ENCODE measurements at places on chromosomes 4 and X. TPM values are rescaled to one million over a fixed set of nuclear protein-coding genes. Genes with fewer than 3 reads are reported as not detected.

The SPANXB1 gene
- total RNA-seq: not detected

The GPM6B gene
- total RNA-seq: 33.7 TPM

The STS gene
- total RNA-seq: 7.8 TPM

GRCh38 chr4:7516096-7516772 lies 81.5 kb upstream of the PSAPL1 start:
- H3K36me3 ChIP-seq: no peaks in the 10 kb centered on the region
- H3K4me1 ChIP-seq: no peaks in the 10 kb centered on the region
- no peak for DNase-seq
- no peak overlapping the region for H3K27ac ChIP-seq
- no peak overlapping the region for H3K4me3 ChIP-seq

GRCh38 chrX:18566748-18567147 lies 105.2 kb downstream of the RS1 start:
- no peak overlapping the region for H3K4me3 ChIP-seq
- no peak overlapping the region for H3K27ac ChIP-seq
- no peaks in the 10 kb centered on the region for H3K36me3 ChIP-seq
- DNase-seq: no peak
- no peaks in the 10 kb centered on the region for H3K4me1 ChIP-seq

GRCh38 chr4:175273995-175274753 lies 356.0 kb downstream of the ADAM29 start:
- no peaks in the 10 kb centered on the region for H3K27me3 ChIP-seq
- H3K36me3 ChIP-seq: no peaks in the 10 kb centered on the region
- DNase-seq: no peak
- H3K4me1 ChIP-seq: no peaks in the 10 kb centered on the region

DNA sequence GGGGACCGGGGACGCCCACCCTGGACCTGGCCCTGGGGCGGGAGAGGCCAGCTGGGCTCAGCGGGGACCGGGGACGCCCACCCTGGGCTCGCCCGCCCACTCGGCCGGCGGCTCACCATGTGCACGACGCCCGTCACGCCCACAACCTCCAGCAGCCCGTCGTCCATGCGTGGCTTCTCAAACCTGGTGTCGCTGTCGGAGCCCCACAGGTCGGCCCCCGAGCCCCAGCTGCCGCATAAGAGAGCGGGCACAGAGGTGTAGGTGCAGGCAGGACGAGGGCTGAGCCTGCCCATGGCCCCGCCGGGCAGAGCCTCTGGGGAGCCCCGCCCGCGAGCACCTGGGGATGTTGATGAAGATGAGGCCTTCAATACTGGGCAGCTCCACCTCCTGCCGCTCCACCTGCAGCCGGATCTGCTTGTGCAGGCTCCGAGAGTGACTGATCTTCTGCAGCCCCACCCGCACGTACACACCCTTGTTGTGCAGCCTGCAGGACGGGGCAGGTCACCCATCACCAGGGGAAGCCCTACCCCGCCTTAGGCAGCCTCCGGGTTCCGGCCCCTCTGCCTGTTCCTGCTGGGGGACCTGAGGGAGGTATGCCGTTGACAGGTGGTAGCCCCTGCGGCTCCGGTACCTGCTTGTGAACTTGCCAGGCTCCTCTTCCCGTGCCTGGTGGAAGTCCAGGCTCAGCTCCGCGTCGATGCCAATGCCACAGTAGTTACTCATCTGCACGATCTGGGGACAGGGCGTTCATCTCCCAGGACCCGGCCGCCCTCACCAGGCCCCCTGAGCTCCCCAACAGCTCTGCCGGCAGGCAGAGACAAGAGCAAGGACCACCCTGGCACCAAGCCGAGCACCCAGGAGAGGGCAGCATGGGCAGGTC lies 11.8 kb downstream of the DGKQ start:
- H3K4me1 ChIP-seq: no peaks in the 10 kb centered on the region
- no peak overlapping the region for H3K27ac ChIP-seq
- H3K36me3 ChIP-seq: peaks cover 21% of the 10 kb centered on the region
- H3K27me3 ChIP-seq: no peaks in the 10 kb centered on the region
- DNase-seq: no peak

GRCh38 chrX:74535086-74535407 lies 79.4 kb downstream of the RLIM start:
- no peaks in the 10 kb centered on the region for H3K4me1 ChIP-seq
- H3K4me3 ChIP-seq: peak overlapping the region; percentile 78
- H3K27me3 ChIP-seq: no peaks in the 10 kb centered on the region
- peak overlapping the region; percentile 93 for H3K27ac ChIP-seq

GRCh38 chr4:8732681-8733243 lies 138.9 kb downstream of the HMX1 start:
- H3K27ac ChIP-seq: no peak overlapping the region
- H3K36me3 ChIP-seq: no peaks in the 10 kb centered on the region
- H3K27me3 ChIP-seq: no peaks in the 10 kb centered on the region
- DNase-seq: no peak
- no peak overlapping the region for H3K4me3 ChIP-seq

DNA sequence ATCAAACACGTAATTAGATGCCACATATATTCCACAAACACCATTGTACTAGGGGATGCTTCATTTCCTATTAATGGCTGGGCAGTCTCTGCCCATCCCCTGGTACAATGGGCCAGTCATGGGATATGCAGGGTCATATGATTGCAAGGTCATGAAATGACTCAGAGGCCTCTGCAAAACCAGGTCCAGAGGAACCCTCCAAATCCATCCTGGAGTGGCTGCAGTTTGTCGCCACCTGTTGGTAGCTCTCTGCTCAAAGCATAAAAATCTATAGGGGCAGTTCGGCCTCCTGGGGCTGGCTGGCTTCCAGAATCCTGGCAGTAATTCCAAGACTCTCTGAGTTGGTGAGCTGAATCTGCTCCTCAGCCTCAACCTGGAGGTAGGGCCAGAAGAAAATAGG lies 22.9 kb upstream of the PUDP start:
- no peaks in the 10 kb centered on the region for H3K27me3 ChIP-seq
- H3K4me3 ChIP-seq: no peak overlapping the region
- no peaks in the 10 kb centered on the region for H3K36me3 ChIP-seq

DNA sequence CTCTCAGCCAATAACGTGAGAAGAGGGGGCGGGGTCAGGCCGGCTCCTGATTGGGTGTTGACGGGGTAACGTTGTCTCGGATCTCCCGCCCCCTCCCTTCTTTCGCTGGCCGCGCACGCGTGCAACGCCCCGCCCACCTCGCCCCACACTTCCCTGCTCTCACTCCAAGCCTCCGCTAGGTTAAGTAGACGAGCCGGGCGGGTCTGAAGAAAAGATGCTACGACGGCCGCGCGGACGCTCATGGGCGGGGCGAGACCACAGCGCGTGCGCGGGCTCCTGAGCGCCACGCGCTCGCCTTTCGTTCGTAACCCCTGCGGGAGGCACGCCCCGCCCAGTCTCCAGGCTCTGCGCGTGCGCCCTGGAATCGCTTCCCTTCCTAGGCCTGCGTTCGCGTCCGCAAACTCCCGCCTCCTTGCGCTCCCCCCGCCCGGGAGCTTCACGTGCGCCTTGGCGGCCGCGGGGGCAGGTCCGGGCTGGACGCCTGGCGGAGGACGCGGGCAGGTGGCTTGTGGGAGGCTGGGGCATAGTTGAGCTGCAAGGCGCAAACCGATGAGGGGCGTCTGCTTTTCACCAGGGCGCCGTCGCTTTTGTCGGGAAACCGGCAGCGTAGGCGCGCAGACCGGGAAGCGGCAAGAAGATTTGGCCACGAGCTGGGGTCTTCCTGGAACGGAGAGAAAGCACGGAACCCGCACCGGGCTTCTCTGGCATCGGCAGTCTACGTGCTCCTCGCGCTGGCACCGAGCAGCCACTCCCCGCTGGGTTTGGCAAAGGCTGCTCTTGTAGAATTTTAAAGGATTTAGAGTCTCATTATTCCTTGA lies 467 bp upstream of the PGRMC2 start:
- no peaks in the 10 kb centered on the region for H3K36me3 ChIP-seq
- peaks cover 31% of the 10 kb centered on the region for H3K4me1 ChIP-seq
- H3K4me3 ChIP-seq: peak overlapping the region; percentile 92
- peak overlapping the region; percentile 93 for H3K27ac ChIP-seq
- no peaks in the 10 kb centered on the region for H3K27me3 ChIP-seq
- peak; percentile 99 for DNase-seq

GRCh38 chr4:169013396-169013795 lies 3.3 kb upstream of the CBR4 start:
- no peaks in the 10 kb centered on the region for H3K36me3 ChIP-seq
- peaks cover 14% of the 10 kb centered on the region for H3K4me1 ChIP-seq
- no peak for DNase-seq
- H3K27ac ChIP-seq: peak overlapping the region; percentile 77

GRCh38 chrX:112048707-112049106 lies 33.9 kb downstream of the TRPC5 start:
- H3K4me1 ChIP-seq: no peaks in the 10 kb centered on the region
- H3K27ac ChIP-seq: no peak overlapping the region
- H3K4me3 ChIP-seq: no peak overlapping the region
- no peaks in the 10 kb centered on the region for H3K27me3 ChIP-seq
- H3K36me3 ChIP-seq: no peaks in the 10 kb centered on the region

DNA sequence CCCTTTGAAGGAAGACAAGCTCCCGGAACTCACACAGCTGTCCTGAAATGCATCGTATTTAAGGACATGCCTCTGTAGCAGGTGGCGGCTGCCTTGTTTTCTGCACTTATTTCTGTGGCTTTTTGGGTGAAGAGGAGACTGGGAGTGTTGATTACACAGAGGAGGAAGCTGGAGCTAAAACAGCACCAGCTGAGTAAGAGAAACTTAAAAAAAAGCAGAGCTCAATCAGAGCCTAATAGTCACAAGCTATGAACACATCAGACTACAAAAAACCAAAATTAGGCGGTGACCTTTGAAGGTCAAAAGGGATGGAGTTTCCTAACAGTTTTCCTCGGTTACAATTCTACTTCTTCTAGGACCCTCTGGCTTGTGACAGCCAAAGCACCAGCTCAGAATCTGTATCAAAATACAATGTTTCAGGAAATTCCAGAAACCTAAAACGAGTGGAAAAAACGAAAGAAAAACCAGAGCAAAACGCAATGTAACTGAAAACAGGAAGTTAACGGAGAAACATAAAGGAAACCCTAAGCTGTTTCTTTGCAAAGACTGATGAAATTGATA lies 13.5 kb downstream of the PRKX start:
- H3K4me1 ChIP-seq: peaks cover 13% of the 10 kb centered on the region
- DNase-seq: no peak

- H3K4me1 ChIP-seq: no peaks in the 10 kb centered on the region
- H3K36me3 ChIP-seq: no peaks in the 10 kb centered on the region
- no peaks in the 10 kb centered on the region for H3K27me3 ChIP-seq
- DNase-seq: no peak
These were observed 81.2 kb downstream of the SHISA3 start for GRCh38 chr4:42478509-42478908.

- no peaks in the 10 kb centered on the region for H3K27me3 ChIP-seq
- peaks cover 76% of the 10 kb centered on the region for H3K4me1 ChIP-seq
- no peak for DNase-seq
- no peak overlapping the region for H3K4me3 ChIP-seq
- H3K36me3 ChIP-seq: no peaks in the 10 kb centered on the region
- H3K27ac ChIP-seq: no peak overlapping the region
These were observed 126.5 kb downstream of the PDLIM5 start for GRCh38 chr4:94578195-94578594.

DNA sequence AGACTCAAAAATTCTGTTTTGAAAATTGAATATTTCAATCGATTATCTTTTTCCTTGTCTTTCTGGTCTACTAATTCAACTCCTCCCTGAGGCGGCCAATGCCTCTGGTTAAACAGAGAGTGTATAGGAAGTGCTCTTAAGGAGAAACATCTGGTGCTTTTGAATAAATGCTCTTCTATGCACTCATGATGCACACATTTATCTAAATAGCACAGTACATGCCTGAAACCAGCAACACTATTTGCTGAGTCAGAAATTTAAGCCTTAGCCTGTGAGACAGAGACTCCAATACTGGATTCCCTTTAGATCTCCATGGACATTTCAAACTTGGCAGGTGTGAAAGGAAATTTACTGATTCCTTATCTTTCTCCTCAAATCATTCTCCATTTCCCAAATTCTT lies 118.6 kb downstream of the SLIT2 start:
- peaks cover 12% of the 10 kb centered on the region for H3K4me1 ChIP-seq
- DNase-seq: no peak
- H3K36me3 ChIP-seq: no peaks in the 10 kb centered on the region
- no peaks in the 10 kb centered on the region for H3K27me3 ChIP-seq
- no peak overlapping the region for H3K27ac ChIP-seq
- H3K4me3 ChIP-seq: no peak overlapping the region

DNA sequence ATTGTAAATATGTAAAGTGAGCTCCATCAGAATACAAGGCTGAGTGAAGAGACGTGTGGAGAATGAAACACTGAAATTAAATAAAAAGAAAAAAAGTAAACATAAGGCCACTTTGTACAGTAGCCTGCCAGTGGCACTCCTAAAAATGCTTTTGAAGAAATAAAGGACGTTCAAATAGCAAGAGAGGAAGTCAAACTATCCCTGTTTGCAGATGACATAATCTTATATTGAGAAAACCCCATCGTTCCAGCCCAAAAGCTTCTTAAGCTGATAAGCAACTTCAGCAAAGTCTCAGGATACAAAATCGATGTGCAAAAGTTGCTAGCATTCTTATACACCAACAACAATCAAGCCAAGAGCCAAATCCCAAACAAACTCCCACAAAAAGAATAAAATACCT lies 24.2 kb downstream of the RASSF6 start:
- no peaks in the 10 kb centered on the region for H3K36me3 ChIP-seq
- H3K27ac ChIP-seq: no peak overlapping the region
- no peaks in the 10 kb centered on the region for H3K4me1 ChIP-seq
- no peak overlapping the region for H3K4me3 ChIP-seq
- H3K27me3 ChIP-seq: no peaks in the 10 kb centered on the region
- DNase-seq: no peak

DNA sequence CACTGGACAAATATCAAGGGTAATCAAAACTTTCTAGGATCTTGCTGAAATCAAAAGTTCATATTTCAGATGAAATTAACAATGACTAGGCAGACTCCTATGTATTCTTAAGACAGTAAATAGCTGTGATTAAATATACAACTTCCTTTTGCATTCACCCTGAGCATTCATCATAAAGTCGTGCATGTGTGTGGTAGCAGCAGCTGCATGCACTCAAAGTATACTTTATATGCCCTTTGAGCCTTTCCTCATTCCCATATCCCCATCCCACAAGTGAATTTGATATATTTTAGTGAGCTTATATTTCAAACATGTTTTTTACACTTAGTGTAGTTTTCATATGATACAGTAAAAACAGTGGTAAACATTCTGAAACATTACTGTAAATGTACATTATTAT lies 959.0 kb downstream of the C4orf33 start:
- no peak for DNase-seq
- no peaks in the 10 kb centered on the region for H3K36me3 ChIP-seq
- H3K4me1 ChIP-seq: no peaks in the 10 kb centered on the region
- no peak overlapping the region for H3K27ac ChIP-seq
- no peak overlapping the region for H3K4me3 ChIP-seq

DNA sequence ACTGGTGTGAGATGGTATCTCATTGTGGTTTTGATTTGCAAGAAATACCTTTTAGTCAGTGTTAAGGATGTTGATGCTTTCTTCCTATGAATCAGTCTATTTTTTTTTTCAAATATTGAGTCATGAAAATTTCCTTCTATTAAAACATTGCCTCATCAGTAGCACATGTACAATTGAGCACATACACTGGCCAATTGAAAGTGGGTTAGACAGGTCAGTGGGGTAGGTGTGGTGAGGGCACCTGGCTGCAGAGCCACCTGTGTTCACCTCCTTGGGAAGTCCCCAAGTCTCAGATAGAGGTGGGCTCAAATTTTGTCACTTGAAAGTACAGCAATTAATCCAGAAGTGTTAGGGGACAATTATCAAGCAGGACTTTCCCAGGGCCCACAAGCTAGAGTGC lies 243.7 kb downstream of the SPRY1 start:
- no peaks in the 10 kb centered on the region for H3K36me3 ChIP-seq
- no peak for DNase-seq
- H3K27ac ChIP-seq: no peak overlapping the region
- H3K4me1 ChIP-seq: no peaks in the 10 kb centered on the region

Measured in thoracic aorta (tissue), 2 donors.